ENCODE measurements at places on chromosomes 12 and 14. TPM values are rescaled to one million over a fixed set of nuclear protein-coding genes. Genes with fewer than 3 reads are reported as not detected.

- peak overlapping the region; percentile 9 for H3K27ac ChIP-seq
- no peak overlapping the region for H3K4me3 ChIP-seq
- H3K36me3 ChIP-seq, result no peaks in the 10 kb centered on the region
- H3K27me3 ChIP-seq, result no peaks in the 10 kb centered on the region
- no peaks in the 10 kb centered on the region for H3K4me1 ChIP-seq
Observed at GRCh38 chr12:91819132-91819447, 326.6 kb downstream of the BTG1 start.

DNA sequence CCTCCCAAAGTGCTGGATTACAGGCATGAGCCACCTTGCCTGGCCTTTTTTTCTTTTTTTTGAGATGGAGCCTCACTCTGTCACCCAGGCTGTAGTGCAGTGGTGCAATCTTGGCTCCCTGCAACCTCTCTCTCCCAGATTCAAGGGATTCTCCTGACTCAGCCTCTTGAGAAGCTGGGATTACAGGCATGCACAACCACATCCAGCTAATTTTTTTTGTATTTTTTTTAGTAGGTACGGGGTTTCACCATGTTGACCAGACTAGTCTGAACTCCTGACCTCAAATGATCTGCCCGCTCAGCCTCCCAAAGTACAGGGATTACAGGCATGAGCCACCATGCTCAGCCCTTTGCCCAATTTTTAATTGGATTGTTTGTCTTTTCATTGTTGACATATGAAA is 58.0 kb downstream of the SINHCAF start:
- DNase-seq, result no peak
- no peaks in the 10 kb centered on the region for H3K27me3 ChIP-seq
- H3K4me1 ChIP-seq, result no peaks in the 10 kb centered on the region
- H3K27ac ChIP-seq, result no peak overlapping the region

DNA sequence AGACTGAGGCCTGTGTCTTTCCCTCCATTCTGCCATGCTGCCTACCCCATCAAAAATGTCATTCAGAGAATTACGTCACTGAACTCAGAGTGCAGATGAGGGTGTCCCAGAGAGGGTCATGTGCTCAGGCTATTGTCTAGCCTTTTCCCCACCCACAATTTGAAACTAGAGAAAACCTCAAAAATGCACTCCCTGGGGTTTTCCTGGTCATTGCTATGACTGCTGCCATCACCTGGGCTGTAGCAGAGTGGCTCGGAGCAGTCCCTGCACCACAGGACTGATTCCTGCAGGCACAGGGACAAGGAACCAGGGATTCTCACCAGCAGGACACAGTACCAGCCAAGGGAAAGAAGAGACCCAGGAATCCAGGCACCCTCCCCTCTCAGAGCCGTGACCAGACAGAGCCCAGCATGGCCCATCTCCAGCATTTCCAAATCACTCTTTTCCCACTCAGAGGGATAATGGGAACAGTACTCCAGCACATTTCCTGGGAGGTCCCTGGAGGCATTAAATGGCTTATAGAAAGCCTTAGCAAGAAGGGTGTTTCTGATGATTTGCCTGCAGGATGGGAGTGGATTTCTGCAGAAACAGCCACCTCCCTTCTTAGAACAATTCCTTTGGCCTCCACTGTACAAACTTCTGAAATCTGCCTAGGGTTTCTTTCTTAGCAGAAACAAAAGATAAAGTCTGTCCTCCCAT is 45.9 kb downstream of the VWF start:
- H3K27me3 ChIP-seq, result no peaks in the 10 kb centered on the region
- H3K4me3 ChIP-seq, result no peak overlapping the region
- H3K36me3 ChIP-seq, result no peaks in the 10 kb centered on the region
- no peaks in the 10 kb centered on the region for H3K4me1 ChIP-seq
- H3K27ac ChIP-seq, result no peak overlapping the region

DNA sequence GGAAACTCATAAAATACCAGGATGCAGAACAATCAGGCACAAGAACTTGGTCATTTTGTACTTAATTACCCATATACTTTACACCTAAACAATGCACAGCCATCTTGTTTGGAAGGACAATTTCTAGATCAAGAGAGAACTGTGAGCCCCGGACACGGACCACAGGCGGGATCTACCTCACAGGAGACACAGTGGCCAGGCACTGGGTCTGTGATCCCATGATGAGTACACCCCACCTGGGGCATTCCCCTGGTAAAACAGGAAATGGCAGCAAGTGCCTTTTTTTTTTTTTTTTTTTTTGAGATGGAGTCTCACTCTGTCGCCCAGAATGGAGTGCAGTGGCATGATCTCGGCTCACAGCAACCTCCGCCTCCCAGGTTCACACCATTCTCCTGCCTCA is 15.2 kb downstream of the GOLGA3 start:
- H3K27ac ChIP-seq, result no peak overlapping the region
- H3K27me3 ChIP-seq, result no peaks in the 10 kb centered on the region
- no peak for DNase-seq

Gene RIMBP2
- total RNA-seq, result under 0.01 TPM

Data from breast epithelium (tissue), 4 donors.